ENCODE measurements at places on chromosomes 11 and 22. TPM values are rescaled to one million over a fixed set of nuclear protein-coding genes. Genes with fewer than 3 reads are reported as not detected.
A peak's percentile ranks its signal among the peaks of the same experiment; 100 is the strongest.

Gene FDXACB1
- total RNA-seq: 0.77 TPM

Gene PRG3
- not detected for total RNA-seq

DNA sequence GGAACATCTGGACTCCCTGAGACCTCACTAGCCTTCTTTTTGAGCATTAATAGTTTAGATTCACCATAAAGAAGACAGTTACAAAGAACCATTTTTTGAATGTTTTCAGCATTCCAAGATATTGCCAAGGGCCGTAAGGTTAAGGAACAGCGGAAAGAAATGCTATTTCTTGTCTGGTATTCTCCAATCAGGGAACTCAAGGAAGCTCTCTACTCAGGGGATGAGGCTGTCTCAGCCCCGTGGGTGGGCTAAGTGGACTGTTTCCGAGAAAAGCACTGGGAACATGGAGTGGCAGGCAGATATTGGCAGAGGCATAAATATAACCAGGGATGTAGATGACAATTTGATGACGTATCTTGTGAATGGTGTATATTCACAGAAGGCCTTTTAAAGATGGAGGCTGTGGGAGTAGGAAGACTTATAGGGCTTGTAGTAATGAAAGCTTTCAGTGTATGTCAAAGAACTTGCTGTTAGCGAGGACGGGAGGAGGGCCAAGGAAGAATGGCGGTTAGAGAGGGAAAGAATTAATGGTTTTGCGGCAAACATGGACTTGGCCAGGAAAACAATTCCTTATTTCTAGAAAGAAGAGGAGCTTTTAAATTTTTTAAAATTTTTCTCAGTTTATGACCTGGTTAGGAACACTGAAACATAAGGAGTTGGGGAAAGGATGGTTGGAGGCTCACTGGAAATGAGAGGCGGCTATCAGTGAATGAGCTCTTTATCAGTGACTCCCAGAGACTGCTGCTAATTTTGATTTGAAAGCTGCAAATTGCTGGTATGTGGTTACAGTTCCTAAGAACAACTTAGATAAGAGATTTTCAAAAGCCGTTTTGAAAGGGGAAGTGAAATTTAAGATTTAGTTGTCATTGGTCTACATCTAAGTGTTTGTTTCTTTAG lies 64.6 kb downstream of the ST3GAL4 start:
- DNase-seq: no peak

DNA sequence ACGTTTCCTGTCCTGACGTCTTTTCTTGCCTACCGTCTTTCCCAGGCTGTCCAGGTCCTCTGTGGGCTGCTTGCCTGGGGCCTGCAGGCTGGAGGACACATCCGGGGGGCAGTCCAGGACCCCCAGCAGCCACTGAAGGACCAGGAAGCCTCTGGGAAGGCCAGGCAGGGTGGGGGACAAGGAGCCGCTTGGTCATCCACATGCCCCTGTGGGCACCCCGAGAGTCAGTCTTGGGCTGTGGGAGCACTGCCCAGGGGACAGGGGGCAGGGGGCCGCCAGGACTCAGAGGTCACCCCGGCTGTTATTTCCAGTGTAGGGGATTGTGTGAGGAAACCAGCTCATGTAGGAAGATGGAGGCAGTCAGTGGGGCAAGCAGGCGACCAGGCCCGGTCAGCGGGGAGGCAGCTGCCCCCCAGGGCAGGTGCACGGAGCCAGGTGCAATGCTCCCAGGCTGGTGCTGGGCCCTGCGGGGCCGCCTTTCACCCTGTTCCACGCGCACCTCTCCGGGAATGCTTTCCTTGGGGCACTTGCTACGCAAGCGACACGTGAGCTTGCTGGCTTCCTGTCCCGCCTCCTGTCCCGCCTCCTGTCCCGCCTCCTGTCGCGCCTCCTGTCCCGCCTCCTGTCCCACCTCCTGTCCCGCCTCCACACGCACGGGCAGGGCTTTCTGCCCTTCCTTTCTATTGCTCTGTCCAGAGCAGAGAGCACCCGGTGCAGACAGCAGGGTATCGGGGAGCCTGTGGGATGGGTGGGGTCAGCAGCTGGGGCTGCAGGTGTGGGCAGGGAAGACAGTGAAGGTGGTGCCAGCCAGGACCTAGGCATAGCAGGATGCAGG lies 39.5 kb downstream of the MUC5B start:
- peak; percentile 49 for DNase-seq

- no peak for DNase-seq
Measured at GRCh38 chr22:23826510-23827350, 12.1 kb downstream of the DERL3 start.
